ENCODE measurements at places on chromosomes 1 and 21.

- DNase-seq: no peak
Measured at GRCh38 chr1:29521438-29521715, 285.1 kb downstream of the PTPRU start.

DNA sequence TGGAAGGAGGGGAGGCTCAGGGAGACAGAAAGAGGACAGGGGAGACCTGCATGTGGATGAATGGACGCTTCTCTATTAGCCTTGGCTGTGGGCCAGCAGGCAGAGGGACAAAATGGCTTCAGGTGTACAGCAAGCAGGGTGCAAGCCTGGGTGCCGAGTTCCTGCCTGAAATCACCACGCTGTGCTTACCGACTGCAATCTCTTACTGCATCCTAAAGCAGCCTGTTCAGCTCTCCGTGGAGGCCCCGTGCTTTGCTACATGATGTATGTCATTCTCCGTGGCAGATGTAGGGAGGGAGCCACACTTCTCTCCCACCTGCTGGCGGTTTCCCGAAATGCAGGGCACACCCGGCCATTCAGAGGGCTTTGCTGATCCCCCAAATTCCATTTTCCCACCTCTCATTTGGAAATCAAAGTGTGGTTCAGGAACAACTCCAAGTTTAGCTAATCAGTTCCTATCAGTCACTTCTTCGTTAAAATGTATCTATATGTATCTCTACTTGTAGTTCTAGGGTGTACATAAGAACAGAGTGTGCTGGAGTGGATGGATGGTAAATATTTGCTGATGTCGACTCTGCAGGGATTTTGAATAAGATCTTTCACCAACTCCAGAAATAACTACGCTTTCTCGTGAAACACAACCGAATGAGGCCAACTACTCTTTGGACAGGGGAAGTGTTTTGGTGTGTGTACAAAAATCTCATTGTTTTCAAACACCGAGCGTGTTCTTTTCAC is 122.3 kb upstream of the BACE2 start:
- no peak for DNase-seq

GRCh38 chr1:12546771-12547585 is 71.0 kb downstream of the DHRS3 start:
- no peak for DNase-seq

- DNase-seq: peak; percentile 42
Measured at GRCh38 chr1:242017580-242018233, 18.8 kb upstream of the MAP1LC3C start.

GRCh38 chr21:16205527-16205926 is 475.7 kb downstream of the USP25 start:
- DNase-seq: no peak

DNA sequence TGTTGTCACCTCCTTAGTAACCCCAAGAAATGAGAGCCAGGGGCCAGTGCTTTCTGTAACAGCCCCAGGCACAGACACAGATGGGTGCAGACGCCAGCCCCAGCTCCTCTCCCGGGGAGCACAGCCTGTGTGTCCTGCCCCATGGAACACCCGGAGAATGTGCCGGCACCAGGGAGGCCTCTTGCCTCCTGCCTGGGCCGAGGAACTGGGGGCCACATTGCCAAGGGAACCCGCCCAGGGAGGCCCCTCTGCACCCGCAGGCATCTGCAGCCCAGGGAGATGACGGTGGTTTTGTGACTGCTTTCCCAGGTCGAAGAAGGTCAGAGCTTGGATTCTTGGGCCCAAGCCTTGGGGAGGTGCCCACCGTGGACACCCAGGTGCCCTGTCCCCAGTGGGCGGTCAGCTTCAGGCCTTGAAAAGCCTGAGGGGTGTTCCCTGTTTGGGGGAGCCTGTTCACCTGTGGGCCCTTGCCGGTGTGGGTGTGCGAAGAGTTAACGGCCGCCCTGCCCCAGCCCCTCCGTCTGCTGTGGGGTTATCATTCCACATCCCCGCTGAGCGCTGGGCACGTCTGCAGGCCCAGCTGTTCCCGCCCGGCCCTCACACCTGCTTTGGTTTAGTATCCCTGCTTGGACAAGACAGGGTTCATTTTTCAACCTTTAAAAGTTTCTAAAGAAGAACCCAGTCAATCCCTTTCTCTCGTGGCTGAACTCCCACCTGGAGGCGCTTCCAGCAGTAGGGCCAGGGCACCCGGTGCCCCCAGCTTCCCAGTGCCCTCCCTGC is 62.5 kb downstream of the MORN1 start:
- no peak for DNase-seq

DNA sequence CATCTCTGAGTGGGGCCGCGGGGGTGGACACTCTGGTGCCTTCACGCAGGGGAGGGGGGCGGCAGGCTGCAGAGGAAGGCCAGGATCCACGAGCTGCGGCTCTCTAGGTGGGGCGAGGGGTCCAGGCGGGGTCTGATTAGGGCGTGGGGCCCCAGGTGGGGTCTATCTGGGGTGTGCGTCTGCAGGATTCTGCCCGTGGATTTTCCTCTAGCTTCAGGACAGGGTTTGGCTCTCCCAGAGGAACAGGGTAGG is 6.3 kb downstream of the JMJD4 start:
- no peak for DNase-seq

DNA sequence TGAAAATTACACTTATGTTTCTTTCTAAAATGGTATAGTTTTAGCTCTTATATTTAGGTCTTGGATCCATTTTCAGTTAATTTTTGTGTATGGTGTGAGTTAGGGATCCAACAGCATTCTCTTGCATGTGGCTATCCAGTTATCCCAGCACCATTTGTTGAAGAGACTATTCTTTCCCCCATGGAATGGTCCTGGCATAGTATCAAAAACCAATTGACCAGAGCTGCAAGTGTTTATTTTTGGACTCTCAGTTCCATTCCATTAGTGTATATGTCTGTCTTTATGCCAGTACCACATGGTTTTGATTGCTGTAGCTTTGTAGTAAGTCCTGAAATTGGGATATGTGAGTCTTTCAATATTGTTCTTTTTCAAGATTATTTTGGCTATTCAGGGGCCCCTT is 14.3 kb downstream of the TTLL10 start:
- DNase-seq: peak; percentile 23

DNA sequence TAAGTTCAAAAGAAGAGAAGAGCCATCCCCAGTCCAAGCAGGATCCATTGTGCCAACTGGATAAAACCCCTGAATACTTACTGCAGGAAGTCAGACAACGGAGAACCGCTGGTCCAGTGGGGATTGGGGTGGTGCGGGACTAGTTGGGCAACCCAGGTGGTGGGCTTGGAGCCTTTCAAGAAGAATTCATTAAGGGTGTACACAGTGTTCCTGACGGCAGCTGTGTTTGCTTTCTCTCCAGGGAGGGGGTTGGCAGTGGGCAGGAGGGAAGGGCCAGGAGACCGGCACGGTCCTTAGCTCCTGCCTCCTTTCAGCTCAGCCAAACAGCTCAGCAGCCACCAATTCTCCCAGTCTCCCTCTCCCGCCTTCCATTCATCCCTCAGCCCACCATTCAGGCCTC is 7.1 kb upstream of the CDK18 start:
- no peak for DNase-seq

DNA sequence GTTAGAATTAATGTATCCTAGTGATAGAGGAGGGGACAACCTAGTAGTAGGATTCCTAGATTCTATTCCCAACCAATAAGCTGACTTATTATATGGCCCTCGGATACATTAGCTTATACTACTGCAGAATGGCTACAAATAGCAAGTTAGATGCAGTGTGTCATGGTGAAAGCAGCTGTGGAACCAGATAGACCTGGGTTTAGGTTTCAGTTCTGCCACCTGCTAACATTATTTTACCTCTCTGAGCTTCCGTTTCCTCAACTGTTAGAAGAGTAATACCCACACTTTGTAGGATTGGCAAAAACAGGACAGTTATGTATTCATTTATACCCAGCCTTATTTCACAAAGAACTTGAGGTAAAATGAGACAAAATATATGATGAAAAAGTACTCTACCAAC is 21.6 kb upstream of the MAGOH start:
- no peak for DNase-seq

GRCh38 chr1:165869343-165869742 is 41.9 kb downstream of the UCK2 start:
- peak; percentile 21 for DNase-seq

DNA sequence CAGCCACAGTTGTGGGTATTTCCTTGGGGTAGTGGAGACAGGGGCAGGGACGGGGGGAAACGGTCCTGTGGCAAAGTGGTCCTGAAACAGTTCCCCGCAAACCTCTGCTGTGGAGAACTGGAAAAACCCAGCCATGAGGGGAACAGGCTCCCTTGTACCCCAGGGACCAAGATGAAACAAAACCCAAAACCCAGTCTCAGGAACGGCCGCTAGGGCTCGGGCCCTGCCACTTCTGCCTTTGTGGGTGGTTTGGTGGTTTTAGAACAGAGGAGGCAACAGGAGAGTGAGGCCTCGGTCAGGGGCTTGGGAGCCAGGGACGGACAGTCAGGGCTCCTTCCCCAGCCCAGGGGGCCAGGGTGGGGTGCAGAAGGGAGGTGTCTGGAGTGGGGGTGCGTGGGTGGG is 24.8 kb upstream of the EDN2 start:
- DNase-seq: no peak

- DNase-seq: no peak
Measured at GRCh38 chr21:41964171-41964570, 10.4 kb upstream of the C2CD2 start.

DNA sequence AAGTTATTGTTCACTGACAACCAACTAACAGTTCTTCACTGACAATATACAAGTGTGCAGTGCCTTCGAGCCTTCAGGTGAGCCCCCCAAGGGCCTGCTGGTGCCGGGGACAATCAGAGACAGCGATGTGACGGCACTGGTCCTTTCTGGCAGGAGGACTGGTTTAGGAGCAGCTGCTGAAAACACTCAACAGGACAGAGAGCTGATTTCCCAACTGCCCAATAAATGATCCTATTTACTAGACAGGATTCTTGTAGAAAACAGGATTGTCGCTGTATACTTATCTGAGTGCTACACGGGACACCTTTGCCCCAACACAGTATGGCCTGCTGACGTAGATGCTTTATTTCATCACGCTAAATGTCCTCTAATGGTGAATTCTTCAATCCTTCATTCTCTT is 65.4 kb downstream of the TP53BP2 start:
- no peak for DNase-seq

GRCh38 chr1:50976890-50977574 is 7.0 kb downstream of the CDKN2C start:
- DNase-seq: peak; percentile 57

GRCh38 chr21:45549626-45550463 is 7.6 kb upstream of the SLC19A1 start:
- no peak for DNase-seq

- no peak for DNase-seq
Measured at GRCh38 chr21:44043613-44044012, 31.5 kb downstream of the TRAPPC10 start.

- DNase-seq: no peak
Measured at GRCh38 chr1:119868176-119868575, 28.1 kb downstream of the ADAM30 start.

DNA sequence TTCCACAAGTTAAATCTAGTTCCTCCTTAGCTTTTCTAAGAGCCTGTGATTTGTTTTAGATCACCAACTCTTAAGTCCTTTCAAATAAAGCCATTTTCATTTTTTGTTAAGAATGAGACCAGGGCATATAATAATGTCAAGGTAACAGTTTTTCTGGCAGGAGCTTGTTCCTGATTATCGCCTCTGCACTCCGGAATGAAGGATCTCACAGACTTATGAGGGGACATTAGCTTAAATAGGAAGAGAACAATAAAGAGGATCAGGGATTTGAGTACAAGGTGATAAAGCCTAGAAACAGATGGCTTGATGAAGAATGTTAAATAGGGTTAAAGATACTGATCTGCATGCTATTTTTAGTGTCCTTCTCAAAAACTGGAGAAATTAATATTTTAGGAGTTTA is 13.6 kb upstream of the OTUD7B start:
- DNase-seq: no peak

- no peak for DNase-seq
Measured at GRCh38 chr1:185487936-185488335, 170.9 kb upstream of the IVNS1ABP start.

GRCh38 chr1:212853658-212854057 is 4.4 kb upstream of the FLVCR1 start:
- DNase-seq: no peak
